ENCODE measurements at places on chromosomes 11 and 22.

GRCh38 chr11:69879729-69880005 is 60.5 kb upstream of the FGF3 start:
- no peak for DNase-seq

DNA sequence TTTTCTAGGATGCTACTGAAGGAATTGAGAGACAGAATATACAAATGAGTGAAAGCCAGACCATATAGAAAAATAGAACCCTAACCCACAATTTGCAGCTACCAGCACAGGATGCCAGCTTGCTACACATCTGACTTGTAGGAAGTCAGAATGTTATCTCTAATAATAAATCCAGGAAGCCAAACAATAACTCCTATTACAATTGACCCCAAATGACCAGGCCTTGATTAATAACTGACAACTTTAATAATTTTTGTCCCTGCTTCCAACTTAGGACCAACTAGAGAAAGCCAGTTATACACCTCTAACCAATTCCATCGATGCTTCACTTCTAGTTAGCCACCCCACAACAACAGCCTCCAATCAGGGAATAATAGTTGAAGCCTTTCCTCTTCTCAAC is 193.4 kb downstream of the CASP12 start:
- no peak for DNase-seq

GRCh38 chr11:95239871-95240649 is 9.1 kb upstream of the SESN3 start:
- no peak for DNase-seq

DNA sequence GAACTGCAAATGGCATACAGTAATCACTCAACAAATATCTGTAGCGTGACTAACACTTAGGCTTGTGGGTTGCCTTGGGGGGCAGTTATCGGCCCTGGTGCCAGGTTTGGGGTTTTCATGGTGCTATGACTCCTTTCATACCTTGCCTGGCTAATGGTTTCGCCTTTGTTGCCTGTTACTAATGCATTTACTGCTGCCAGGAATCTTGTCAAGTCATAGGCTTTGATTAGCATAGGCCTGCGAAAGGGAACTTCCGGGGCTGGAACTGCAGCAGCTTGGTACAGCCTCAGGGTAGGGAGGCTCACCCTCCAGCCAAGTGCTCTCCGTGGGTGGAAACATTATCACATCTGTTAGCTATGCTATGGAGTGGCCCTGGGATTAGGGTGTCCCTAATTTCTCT is 13.2 kb downstream of the SLC25A18 start:
- DNase-seq = no peak

GRCh38 chr22:42716649-42717127 is 4.0 kb downstream of the A4GALT start:
- DNase-seq = no peak

GRCh38 chr11:14673824-14674405 is 30.3 kb downstream of the PDE3B start:
- DNase-seq = no peak

GRCh38 chr11:21144531-21144930 is 475.1 kb downstream of the NELL1 start:
- no peak for DNase-seq

- no peak for DNase-seq
These were observed 1385.0 kb downstream of the BRD1 start for GRCh38 chr22:48442663-48443062.

DNA sequence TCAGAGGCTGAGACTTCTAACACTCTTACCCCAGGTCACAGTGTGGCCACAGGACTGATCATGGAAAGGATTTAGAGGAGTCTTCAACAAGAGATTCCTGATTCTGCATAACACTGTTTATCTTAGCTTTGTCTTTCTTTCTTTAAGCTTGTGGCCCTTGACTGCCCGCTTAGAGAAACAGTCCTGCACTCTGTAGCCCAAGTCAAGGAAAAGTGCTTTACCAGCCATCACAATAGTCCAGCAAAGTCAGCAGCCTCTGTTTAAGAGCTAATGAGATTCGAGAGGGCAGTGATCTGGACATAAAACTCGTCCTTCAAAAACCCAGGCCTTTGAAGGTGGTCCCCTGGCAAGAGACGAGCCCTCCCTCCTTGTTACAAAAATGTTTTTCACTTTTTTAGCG is 30.0 kb downstream of the PRDM10 start:
- DNase-seq = no peak

DNA sequence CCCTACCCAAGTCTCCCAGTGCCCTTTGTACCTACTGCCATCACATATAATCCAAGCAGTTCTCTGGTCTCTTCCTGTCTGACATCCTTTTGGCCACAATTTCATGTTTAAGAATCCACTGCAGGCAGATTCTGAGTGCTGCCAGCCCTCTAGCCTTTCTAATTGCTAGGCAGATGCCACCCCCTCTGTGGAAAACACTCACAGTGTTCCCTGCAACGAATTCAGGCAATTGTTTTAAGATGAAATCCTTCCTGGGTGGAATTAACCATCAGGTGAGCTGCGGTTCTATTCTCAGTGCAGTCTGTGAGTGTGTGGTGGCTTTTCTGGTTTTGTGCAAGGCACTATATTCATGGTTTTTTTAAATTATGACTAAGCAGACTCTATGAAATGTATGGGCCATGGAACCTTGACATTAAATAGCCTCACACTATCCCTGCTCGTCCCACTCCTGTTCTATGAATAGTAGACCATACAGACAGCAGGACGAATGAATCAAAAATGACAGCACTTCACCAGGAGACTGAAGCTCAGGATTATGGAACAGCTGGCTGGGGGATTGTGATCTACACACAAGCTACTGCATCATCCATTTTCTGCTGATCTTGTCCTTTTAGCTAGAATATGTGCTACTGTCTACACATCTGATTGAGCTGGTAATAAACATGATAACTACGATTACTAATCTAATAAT is 29.8 kb upstream of the BMAL1 start:
- no peak for DNase-seq

GRCh38 chr11:93757301-93757700 is 15.8 kb downstream of the C11orf54 start:
- no peak for DNase-seq

DNA sequence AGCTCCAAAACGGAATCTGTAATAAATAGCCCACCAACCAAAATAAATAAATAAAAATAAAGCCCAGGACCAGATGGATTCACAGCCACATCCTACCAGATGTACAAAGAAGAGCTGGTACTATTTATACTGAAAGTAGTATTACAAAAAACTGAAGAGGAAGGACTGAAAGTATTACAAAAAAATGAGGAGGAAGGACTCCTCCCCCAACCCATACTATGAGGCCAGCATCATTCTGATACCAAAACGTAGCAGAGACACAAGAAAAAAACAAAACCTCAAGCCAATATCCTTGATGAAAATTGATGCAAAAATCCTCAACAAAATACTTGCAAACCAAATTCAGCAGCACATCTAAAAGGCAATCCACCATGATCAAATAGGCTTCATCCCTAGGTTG is 65.4 kb downstream of the CYP2R1 start:
- no peak for DNase-seq

DNA sequence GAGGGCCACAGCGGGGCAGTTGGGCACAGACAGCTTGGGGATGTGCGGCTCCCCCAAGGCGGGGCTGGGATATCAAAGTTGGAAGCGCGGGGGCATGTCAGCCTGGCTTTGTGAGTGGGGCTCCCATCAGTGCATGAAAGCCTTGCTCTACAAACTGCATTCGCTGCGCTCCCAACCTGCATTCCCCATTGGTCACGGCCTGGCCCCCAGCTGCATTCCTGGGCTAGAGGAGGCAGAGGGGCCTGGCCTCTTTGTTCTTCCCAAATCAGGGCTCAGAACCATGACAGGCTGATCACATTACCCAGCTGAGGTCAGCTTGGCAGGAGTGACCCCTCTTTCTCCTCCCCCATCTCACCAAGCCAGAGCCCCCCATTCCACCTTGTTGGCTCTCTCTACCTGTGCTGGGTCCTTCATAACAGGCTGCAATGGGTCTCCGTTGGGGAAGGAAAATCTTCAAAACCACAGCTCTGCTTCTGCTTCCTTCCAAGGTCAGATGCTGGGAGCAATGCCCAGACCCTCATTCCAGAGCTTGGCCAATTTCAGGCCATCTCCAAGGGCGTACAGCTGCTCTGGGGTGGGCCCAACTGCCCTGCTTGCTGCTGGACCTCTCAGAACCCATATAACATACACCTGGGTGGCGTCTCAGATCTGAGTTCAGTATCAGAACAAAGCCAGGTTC is 38.7 kb upstream of the CDON start:
- DNase-seq = no peak

- no peak for DNase-seq
These were observed 7.2 kb downstream of the PIM3 start for GRCh38 chr22:49967706-49968208.

DNA sequence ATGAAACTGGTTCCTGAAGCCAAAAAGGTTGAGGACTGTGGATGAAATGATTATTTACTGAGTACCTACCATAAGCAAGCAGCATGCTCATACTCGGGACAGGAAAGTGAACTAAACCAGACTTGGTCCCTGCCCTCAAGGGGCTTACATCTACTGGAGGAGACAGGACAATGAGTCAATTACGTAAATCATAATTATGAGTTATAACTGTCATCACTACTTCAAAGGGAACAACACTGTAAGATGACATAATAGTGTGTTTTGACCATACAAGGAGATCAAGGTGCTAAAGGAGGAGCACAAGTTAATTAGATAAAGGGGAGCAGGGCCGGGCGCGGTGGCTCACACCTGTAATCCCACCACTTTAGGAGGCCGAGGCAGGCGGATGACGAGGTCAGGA is 2.5 kb downstream of the FAM227A start:
- no peak for DNase-seq

GRCh38 chr22:25669253-25670069 is 72.5 kb upstream of the MYO18B start:
- DNase-seq = no peak

DNA sequence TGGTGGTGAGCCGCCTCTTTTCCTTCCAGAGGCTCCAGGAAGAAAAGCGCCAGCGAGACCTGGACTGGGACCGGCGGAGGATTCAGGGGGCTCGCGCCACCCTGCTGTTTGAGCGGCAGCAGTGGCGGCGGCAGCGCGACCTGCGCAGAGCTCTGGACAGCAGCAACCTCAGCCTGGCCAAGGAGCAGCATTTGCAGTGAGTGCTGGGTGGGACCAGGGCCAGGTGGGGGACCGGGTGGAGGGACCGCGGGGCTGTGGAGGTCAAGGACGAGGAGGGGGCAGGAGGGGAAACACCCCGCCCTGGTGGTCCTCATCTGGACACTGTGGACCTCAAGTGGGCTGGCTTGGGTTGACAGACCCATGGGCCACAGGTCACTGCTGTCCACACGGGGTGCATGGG is 17.4 kb downstream of the RIBC2 start:
- DNase-seq = no peak

GRCh38 chr11:83736684-83737083 is 450.5 kb upstream of the CCDC90B start:
- no peak for DNase-seq

DNA sequence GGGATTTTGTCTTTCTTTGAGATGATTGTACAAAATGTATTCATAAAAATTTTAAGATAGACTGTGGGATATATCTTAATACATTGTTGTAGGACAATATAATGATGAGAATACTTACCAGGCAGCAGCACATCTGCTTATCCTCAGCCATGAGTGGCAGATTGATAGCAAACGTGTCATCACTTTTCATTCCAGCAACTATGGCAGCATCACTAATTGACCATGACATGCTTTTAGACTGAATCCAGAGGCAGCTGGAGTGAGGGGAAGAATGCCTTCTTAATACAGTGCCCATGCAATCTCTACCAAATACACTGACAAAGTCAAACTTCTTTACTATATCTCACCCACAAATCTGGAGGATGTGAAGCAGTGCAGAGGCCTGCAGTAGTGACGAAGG is 755.2 kb upstream of the RAG2 start:
- no peak for DNase-seq

DNA sequence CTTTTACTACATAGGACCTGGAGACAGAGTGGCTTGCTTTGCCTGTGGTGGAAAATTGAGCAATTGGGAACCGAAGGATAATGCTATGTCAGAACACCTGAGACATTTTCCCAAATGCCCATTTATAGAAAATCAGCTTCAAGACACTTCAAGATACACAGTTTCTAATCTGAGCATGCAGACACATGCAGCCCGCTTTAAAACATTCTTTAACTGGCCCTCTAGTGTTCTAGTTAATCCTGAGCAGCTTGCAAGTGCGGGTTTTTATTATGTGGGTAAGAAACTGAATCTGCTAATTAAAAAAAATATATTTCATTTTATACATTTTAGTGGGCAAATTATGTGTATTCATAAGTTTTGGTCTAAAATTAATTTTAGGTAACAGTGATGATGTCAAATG is 7.8 kb downstream of the BIRC3 start:
- DNase-seq = no peak

DNA sequence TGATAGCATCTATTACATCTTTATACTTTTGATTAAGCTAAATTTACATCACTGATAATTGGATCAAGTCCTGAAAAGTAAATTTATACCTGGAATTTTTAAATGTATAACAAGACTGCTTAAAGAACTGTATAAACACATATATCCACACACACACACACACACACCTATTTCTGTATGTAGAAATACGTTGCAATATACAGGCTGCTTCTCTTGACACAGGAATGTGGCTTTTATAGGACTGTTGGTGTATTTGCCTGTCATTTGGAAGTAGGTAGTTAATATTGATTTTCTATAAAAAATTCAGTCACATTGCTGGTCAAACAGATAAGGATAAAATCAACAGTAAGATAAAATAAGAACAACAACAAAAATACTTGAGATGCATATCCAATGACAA is 708.5 kb upstream of the RAG2 start:
- no peak for DNase-seq

GRCh38 chr11:17703951-17704350 is 15.4 kb upstream of the MYOD1 start:
- DNase-seq = no peak

DNA sequence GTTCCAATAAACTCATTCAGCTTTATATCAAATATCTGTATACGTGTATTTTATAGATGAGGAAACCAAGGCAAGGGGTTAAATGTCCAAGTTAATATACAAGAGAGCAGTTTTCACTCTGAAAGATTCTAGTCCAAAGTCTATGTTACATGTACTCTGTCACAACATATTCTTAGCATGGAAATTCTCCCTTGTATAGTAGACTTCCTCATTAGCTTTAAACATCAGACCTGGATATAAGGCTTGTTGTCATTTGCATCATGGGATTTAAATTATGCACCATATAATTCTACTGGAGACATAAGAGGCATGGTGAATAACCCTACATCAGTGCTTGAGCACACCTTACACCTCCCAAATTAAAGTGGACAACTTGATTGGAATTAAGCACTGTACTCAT is 681.9 kb upstream of the CCDC179 start:
- DNase-seq = no peak

DNA sequence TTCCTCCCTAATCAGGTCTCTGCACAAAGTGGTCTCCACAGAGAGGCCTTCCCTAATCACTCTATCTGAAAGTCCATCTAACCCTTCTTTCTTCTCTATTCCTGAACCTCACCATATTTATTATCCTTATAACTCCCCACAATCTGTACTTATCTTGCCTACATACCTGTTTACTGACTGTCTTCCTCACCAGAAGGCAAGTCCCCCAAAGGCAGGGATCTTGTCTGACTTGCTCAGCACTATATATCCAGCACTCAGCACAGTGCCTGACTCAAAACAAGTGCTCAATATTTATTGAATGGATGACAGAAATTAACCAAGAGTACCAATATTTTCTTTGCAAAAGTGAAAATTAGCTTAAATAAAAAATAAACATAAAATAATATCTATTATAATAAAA is 5.5 kb downstream of the DCUN1D5 start:
- DNase-seq = no peak

GRCh38 chr22:17396516-17396915 is 27.3 kb downstream of the CECR2 start:
- no peak for DNase-seq

Data from stimulated activated CD4-positive, alpha-beta T cell treated with anti-CD3 and anti-CD28 coated beads, Interleukin-1b, Interleukin-23, amount 100 ng/mL, for 24 hours (primary cell).